ENCODE measurements at places on chromosomes 16 and 17.

GRCh38 chr17:44830359-44831288 lies 537 bp upstream of the GJC1 start:
- no peak for DNase-seq

DNA sequence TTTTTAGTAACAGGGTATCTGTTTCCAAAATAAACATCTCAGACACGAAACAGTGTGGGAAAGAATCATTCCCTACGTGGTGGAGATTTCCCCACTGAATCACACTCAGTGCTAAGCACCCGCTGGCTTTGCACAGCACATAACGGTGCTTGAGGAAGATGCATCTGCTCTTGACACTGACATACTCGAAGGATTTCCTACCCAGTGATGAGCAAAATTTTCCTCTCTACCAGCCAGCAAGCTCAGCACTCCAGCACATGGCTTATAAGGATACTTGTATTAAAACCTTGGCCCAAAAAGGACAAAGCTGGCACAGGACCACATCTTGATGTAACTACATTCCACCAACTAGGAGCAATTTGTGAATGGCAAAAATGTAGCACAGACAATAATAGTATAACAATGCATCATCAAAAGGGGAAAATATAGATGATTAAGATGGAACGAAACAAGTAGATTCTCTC lies 59.0 kb downstream of the ANKFY1 start:
- no peak for DNase-seq

DNA sequence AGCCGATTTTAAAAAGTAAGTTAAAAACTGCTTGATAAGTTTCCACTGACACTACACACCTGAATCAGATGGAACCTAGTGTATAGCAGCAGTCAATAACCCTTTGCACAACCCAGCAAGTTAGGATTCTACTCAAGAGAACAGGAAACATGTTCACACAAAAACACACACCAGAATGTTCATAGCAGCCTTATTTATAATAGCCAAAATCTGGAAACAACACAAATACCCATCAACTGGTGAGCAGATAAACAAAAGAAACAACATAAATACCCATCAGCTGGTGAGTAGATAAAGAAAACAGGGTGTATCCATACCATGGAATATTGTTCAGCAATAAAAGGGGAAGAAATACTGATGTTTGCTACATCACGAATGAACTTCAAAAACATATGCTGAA lies 2.7 kb upstream of the CDH11 start:
- no peak for DNase-seq

DNA sequence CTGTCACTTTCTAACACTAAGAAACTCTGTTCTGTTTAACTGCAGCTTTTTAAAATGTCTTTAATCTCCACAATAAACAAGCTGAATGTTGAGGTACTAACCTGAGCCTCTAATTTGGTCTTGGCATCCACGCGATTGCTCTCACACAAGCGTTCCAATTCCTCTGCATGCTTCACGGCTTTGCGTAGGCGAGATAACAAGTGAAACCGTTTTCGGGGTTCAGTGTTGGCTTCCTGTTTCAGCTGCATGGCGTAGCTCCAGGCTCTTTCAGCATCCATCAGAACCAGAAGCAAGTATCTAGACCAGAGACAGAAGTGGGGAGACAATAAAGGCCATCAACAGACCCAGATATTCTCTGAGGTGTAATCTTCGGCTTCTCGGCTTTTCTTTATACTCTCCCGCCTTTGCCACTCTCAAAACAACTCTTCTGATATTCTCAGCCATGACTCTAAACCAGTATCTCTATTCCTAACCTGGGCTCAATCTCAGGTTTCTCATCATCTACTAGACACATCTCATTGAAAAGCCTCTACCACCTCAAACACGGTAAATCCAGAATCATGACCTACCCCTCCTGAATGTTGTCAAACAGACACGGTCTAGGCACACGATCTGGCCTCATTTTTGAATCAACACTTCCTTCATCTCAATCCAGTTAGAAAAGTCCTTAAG lies 8.3 kb downstream of the SRP68 start:
- no peak for DNase-seq

DNA sequence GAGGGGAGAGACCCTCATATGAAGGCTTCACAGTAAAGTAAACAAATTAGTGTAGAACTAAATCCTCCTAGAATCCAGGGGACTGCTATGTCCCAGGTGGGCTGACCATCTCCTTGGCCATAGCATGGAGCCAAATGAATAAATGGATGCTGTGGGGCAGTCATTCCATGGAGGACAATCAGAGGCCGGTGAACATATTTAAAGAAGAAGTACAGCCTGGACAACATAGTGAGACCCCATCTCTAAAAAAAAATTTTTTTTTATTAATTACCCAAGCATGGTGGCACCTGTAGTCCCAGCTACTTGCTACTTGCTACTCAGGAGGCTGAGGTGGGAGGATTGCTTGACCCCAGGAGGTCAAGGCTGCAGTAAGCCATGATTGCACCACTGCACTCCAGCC lies 5.3 kb upstream of the CBFB start:
- DNase-seq, result no peak

DNA sequence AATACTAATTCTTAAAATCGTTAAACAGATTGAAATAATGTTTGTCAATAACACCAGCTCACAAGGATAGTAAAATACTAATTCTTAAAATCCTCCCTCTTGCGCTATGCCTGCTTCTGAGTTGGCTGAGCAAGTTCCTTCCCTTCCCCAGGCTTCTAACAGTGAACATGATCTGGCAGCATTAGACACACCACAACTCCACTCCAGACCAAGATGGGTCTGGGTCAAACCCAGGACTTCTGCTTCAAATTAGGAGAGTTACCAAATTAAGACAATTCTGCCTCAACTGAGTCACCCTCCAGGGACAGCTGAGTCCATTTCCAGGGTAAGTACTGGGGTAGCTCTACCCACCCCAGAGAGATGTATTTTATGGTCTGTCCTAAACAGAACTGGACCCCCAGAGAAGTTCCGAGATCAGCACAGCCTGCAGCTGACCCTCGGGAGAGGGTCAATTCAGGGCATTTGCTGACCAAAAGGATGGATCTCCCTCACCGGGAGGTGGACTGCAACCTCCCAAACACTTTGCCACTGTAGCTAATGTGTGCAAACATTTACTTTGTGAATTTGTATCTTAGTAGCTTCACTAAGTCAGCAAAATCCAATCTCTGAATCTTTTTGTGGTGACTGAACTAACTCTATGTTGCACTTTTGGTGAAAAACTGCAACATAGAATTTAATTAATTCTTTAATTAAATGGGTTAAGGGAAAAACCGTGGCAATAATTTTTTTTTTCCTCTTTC lies 48.8 kb downstream of the ADCY9 start:
- no peak for DNase-seq

DNA sequence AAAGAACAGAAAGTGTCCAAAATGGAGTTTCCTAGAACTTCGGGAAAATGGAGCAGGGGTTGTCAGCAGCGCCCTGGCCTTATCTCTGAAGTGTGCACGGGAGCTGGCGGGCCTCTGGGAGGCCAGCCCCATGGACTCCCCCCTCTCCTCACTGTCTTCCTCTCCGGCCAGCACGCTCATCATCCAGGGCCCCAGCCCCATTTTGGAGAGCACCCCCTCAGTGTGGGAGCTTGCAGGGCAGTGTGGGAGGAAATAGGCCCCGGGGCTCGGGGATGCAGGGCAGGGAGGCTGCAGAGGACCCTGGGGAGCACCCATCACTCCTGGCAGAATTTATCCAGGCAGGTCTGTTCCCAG lies 4.9 kb upstream of the PABPN1L start:
- no peak for DNase-seq

DNA sequence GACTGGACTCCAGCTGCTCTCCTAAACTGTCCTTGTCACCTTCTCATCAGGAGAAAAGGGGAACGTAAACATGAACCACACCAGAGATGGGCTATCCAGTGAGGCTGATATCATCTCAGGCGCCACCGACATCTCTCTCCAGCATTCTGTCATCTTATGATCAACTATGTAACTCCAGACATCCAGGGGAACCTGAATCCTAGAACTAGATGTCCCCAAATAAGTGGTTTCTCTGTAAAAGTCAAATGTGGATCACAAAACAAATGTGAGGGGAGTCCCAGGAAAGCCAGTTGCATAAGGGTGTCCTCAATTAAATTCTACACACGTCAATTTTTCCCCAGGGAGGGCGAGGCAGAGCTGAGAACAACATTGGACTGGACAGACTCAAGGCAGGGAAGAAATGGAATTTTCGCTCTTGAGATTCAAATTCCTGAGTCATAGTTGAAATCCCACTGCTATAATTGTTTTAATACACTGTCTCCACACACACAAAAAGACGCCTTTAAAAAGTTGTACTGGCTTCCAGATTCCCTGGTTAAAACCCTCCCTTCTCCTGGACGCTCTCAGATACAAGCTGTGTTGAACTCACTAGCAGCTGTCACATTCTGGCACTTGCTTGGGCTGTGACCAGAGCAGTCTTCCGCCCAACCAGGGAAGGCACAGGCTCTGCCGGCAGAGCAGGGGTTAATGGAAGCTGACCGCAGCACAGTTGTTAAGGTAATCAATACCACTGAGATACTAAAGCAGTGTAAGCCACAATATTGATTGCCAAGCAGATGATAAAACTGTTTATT lies 62.6 kb downstream of the ZFHX3 start:
- peak; percentile 95 for DNase-seq
